ENCODE measurements at places on chromosomes 7 and 10.

DNA sequence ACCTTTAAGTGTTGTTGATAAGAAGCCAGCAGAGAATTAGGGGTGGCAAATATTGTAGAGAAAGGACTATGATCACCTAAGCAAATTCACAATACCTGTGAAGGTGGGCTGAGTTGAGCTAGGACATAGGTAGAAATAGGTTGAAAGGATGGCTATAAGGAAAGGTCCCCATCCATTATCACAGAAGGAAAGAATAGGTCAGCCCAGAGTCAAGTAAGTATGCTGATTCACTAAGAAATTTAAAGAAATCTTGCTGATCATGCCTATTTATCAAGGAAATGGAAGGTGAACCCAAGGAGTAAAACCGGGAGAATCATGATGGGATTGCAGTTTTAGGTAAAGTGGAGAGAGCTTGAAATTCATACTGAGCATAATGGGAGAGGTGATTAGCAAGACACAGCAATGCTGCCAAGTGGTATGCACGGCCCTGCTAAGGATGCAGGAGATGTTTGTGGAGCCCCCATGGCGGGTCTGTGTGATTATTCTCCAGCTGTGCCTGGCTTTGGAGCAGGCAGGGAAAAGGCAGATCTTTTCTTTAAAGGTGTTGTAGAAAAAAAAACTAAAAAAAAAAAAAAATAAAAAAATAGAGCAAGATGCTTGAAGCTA is 399.4 kb downstream of the PLXDC2 start:
- H3K4me3 ChIP-seq = no peak overlapping the region
- H3K27ac ChIP-seq = no peak overlapping the region
- no peaks in the 10 kb centered on the region for H3K36me3 ChIP-seq
- no peak for DNase-seq
- H3K4me1 ChIP-seq = no peaks in the 10 kb centered on the region

DNA sequence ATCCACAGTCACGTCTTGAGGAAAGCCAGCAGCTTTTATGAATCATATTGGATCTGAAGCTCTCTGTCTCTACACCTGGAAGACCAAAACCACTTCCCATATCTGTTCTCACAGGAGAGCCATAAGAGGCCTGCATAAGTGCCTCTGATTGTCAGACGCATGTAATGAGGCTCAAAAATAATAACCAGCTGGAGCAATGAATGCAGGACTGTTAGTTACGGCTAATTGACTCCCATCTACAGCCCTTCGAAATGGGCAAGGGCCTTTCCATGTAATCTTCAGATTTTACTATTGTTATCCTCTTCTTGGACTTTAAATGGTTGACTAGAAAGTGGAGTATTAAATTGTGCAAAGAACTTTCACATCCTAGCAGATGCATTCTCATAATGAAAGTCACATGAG is 4.4 kb upstream of the SEMA3C start:
- no peak for DNase-seq
- no peaks in the 10 kb centered on the region for H3K27me3 ChIP-seq
- no peaks in the 10 kb centered on the region for H3K36me3 ChIP-seq

- H3K4me3 ChIP-seq = no peak overlapping the region
- no peak overlapping the region for H3K27ac ChIP-seq
- no peaks in the 10 kb centered on the region for H3K27me3 ChIP-seq
Observed at GRCh38 chr10:59104186-59104585, 72.3 kb upstream of the PHYHIPL start.

DNA sequence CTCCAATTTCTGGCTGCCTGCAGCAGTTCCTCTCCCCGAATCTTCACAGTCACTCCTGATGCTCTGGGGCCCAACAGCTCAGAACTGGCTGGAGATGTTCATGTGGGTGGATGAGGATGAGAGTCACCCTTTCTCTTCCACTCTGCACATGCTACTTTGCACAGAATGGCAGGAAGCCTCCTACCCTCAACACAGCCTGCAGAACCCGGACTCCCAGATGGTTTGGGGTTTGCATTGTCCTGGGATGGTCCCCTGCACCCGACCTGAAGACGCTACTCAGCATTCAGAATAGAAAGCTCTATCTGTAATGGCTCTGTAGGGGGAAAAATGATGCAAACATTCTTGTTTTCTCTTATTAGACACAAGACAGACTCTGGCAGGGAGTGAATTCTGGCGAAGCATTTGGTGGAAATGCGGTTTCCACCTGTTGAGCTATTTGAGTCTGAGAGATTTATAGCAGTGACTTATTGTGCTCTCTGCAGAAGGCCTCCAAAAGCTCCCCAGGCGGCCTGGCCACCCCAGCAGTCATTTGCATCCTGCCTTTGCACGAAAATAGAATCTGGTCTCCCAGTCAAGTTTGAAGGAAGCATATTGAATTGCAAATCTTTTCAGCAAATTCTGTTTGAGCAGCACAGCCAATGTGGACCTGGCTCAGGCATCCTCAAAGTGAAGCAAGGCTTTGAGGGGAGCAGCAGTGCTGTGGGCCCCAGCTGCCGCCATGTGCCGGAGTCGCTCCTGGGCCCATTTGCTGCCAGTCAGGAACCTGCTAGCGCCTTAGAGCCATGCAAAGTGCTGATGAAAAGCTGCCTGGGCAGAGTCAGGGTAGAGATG is 309.3 kb downstream of the TCERG1L start:
- peaks cover 44% of the 10 kb centered on the region for H3K4me1 ChIP-seq
- peak; percentile 42 for DNase-seq
- peak overlapping the region; percentile 80 for H3K27ac ChIP-seq
- no peak overlapping the region for H3K4me3 ChIP-seq

DNA sequence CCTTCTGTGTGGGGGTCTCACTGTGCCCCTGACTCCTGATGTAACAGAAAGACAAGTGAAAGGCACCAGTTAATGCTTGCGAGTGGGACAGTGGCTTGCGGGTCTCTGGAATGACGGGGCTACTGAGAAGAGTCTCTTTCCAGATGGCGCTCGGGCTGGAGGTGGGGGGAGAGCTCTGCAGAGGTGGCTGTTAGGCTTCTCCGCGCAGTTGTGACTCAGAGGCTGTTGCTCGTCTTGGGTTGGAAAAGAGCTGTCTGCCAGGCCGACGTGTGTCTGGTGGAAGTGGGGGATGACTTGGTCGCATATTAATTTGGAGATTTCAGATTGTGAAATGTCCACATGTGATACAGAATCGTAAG is 27.9 kb upstream of the SH2B2 start:
- no peak overlapping the region for H3K27ac ChIP-seq
- no peaks in the 10 kb centered on the region for H3K27me3 ChIP-seq
- H3K4me3 ChIP-seq = no peak overlapping the region
- no peaks in the 10 kb centered on the region for H3K36me3 ChIP-seq
- no peak for DNase-seq

GRCh38 chr7:158025686-158026600 is 561.7 kb downstream of the PTPRN2 start:
- H3K27me3 ChIP-seq = no peaks in the 10 kb centered on the region
- no peaks in the 10 kb centered on the region for H3K36me3 ChIP-seq
- H3K4me1 ChIP-seq = no peaks in the 10 kb centered on the region
- H3K4me3 ChIP-seq = no peak overlapping the region
- DNase-seq = no peak

- H3K27me3 ChIP-seq = peaks cover 100% of the 10 kb centered on the region
- H3K4me3 ChIP-seq = no peak overlapping the region
- H3K36me3 ChIP-seq = no peaks in the 10 kb centered on the region
- H3K4me1 ChIP-seq = peaks cover 9% of the 10 kb centered on the region
- no peak for DNase-seq
Observed at GRCh38 chr10:8043569-8044306, 10.8 kb upstream of the GATA3 start.

DNA sequence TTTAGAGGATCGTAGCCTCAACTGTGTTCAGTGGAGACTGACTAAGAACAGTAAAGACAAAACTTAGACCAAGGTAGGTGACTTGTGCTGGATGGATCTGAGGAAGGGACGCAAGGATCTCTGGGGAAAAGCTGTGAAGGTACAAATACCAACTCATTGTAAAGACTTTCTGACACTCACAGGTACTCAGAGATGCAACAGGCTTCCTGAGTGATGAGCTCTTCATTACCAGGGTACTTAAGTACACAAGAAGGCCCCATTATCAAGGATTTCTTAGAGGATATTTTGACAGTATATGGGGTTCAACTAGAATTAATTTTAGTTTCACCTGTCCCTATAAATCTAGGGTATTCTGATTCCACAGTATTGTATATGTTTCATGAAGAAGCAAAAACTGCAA is 440.7 kb downstream of the PLXDC2 start:
- H3K36me3 ChIP-seq = no peaks in the 10 kb centered on the region
- DNase-seq = no peak
- H3K27ac ChIP-seq = no peak overlapping the region
- no peak overlapping the region for H3K4me3 ChIP-seq
- H3K27me3 ChIP-seq = no peaks in the 10 kb centered on the region
- no peaks in the 10 kb centered on the region for H3K4me1 ChIP-seq

DNA sequence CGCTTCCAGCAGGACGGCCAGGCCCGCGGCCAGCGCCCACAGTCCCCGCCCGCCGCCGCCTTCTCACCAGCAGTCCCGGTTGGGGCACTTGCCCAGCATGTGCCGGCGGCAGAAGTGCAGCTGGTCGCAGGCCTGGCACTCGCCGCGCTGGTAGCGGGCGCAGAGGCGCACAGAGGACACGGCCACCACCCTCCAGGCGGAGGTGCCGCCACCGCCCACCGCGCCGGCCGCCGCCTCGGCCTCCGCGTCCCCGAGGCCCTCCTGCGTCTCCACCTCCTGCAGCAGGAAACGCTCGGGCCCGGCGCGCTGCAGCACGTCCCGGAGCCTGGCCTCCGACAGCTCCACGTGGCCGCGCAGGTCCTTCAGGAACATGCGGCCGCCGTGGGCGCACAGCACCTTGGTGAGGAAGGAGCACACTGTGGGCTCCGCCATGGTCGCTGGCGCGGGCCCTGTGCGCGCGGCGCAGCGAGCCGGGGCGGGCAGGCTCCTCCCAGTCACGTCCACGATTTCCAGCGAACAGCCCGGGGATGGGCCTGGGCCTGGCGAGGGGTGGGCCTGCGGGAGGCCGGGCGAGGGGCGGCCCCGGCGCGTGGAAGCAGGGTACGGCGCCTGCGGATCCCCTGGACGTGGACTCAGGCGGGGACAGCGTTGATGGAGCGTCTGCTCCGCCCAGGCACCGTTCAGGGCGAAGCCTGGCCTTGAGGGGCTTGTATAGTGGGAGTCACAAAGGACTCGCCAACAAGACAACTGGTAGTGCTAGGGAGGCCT is at the start of gene ZC3HAV1L:
Gene ZC3HAV1L (minus strand): TSS at position 457 of the 768 bp plus-strand sequence. CDS start 25 bp downstream, at position 432.
- H3K4me1 ChIP-seq = no peaks in the 10 kb centered on the region
- no peak for DNase-seq
- no peaks in the 10 kb centered on the region for H3K36me3 ChIP-seq
- peaks cover 3% of the 10 kb centered on the region for H3K27me3 ChIP-seq
- H3K27ac ChIP-seq = peak within 1 kb of the TSS; percentile 57
- H3K4me3 ChIP-seq = peak within 1 kb of the TSS; percentile 55

- no peak overlapping the region for H3K4me3 ChIP-seq
- peaks cover 12% of the 10 kb centered on the region for H3K4me1 ChIP-seq
- no peaks in the 10 kb centered on the region for H3K27me3 ChIP-seq
- H3K36me3 ChIP-seq = no peaks in the 10 kb centered on the region
- DNase-seq = peak; percentile 31
- H3K27ac ChIP-seq = peak overlapping the region; percentile 76
Observed at GRCh38 chr10:133109711-133110110, 22.0 kb downstream of the ADGRA1 start.

GRCh38 chr7:101630591-101630990 is 1.5 kb upstream of the MYL10 start:
- no peak overlapping the region for H3K27ac ChIP-seq
- peaks cover 37% of the 10 kb centered on the region for H3K4me1 ChIP-seq
- no peak overlapping the region for H3K4me3 ChIP-seq
- H3K27me3 ChIP-seq = no peaks in the 10 kb centered on the region

DNA sequence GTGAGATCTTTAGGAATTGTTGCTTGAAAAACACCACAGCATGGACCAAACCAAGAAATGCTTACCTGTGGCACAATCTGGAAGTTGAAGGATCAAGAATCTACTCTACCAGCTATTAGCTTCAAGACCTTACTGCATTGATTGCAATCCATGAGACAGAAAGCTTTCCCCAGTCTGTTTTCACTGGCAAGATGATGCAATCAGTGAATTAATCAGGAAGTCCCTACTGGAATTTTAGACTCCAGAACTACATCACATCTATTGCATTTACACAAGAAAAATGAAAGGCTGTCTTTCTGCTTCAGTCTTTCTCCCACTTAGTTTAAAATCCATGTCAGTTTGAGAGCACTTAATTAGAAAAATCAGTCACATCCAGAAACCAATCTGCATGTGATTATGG is 191.7 kb downstream of the TFEC start:
- no peaks in the 10 kb centered on the region for H3K27me3 ChIP-seq
- no peak overlapping the region for H3K27ac ChIP-seq
- H3K36me3 ChIP-seq = no peaks in the 10 kb centered on the region

- DNase-seq = no peak
- no peaks in the 10 kb centered on the region for H3K27me3 ChIP-seq
- no peaks in the 10 kb centered on the region for H3K4me1 ChIP-seq
Observed at GRCh38 chr7:72466797-72467196, 54.7 kb upstream of the CALN1 start.

- H3K36me3 ChIP-seq = no peaks in the 10 kb centered on the region
- DNase-seq = no peak
- H3K27ac ChIP-seq = no peak overlapping the region
- H3K27me3 ChIP-seq = no peaks in the 10 kb centered on the region
- H3K4me1 ChIP-seq = no peaks in the 10 kb centered on the region
- no peak overlapping the region for H3K4me3 ChIP-seq
Observed at GRCh38 chr10:131676046-131676799, 224.6 kb upstream of the PPP2R2D start.
